Stimulated activated CD8-positive, alpha-beta memory T cell treated with anti-CD3 and anti-CD28 coated beads, Interleukin-15, amount 100 ng/mL, for 4 hours (primary cell): ENCODE measurements at places on chromosomes 7 and 10.

DNA sequence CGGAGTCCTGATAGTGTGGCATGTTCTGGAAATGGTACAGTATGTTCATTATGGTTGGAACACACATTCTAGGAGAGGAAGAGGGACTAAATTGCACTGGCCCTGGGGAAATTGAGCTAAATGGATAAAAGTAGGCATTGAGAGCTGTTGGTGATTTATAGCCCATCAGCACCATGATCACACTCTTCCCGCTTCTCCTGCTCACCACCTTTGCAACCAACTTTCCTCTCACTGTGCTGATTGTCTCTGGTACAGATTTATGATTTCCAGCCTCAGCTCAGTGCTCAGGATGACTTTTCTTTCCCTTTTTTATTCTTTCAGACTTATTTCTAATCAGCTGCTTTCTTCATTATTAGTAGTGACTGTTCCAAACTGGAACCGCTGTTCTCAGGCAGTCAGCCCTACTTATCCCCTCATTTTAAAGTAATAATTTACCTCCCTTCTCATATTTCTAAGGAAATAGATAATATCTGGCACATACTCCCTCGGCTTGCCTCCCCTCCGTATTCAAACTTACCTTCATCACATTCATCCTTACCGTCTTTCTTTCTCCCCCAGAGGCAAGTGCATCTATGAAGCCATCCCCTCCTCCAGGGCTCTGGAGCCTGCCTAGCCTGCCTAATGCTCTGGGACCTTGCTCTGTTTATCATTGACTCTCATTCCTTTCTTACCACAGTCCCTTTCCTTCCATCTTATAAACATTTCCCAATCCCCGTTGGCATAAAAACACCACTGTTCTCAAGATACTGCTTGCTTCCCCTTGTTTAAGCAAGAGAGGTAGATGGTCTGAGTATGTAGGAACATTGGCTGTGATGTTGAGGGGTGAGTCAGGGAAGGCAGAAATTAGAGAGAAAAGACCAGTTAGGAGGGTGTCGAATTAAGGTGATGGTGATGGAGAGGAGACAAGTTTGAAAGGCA, 51.6 kb upstream of the RPA3 start:
- DNase-seq: no peak

- DNase-seq: no peak
Observed at GRCh38 chr7:6480323-6480660, 32.5 kb upstream of the DAGLB start.

- DNase-seq: no peak
Observed at GRCh38 chr7:151592868-151593486, 73.3 kb upstream of the RHEB start.

DNA sequence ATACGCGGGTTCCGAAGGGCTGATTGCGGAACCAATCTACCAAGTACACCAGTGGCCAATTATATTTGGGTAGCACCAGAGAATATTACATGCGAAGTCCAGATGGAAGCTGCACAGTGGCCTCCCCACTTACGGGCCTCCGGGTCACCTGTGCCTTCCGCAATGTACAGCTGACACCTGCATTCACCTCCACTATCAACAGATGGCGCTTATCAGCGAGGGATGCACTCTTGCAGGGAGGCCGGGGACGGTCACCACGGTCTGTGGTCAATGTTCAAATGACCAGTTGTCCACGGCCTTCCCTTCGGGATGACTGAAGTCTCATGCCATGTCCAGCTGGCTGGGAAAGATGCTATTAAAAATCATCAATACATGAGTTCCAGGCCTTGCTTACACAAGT, 47.6 kb downstream of the SLIT1 start:
- DNase-seq: no peak

DNA sequence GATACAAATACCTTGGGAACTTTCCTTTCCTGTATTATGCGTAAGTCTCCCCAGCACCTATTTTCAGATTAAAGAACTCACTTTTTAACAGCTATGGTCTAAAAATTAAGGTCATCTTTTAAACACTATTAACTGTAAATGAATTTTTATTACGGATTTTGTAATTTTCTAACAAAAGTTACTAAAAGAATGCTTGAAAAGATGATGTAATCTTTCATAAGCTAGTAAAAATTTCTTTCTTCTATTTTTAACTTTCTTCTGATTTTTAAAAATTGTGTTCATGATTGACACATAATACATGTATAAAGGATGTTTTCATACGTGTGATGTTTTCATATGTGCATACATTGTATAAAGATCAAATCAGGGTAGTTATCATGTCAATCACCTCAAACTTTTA, 291.2 kb upstream of the MBL2 start:
- DNase-seq: no peak
